ENCODE measurements at places on chromosomes 13 and 19.

- DNase-seq, result no peak
These were observed 82.7 kb downstream of the SLC10A2 start for GRCh38 chr13:102983496-102983895.

DNA sequence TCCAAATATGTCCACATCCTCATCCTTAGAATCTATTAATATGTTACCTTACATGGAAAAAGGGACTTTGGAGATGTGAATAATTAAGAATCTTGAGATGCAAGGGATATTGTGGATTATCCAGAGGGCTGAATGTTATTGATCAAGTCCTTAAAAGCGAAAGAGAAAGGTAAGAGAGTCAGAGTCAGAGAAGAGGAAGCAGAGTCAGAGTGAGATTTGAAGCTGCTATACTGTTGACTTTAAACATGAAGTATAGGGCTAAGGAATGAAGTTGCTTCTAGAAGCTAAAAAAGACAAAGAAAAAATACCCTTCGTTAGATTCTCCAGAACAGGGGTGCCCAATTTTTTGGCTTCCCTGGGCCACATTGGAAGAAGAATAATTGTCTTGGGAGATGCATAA lies 627.2 kb upstream of the SLITRK6 start:
- no peak for DNase-seq

- no peak for DNase-seq
These were observed 7.3 kb downstream of the GPR183 start for GRCh38 chr13:99299920-99300341.

- DNase-seq, result no peak
These were observed 588.3 kb upstream of the SGCG start for GRCh38 chr13:22592515-22592914.

DNA sequence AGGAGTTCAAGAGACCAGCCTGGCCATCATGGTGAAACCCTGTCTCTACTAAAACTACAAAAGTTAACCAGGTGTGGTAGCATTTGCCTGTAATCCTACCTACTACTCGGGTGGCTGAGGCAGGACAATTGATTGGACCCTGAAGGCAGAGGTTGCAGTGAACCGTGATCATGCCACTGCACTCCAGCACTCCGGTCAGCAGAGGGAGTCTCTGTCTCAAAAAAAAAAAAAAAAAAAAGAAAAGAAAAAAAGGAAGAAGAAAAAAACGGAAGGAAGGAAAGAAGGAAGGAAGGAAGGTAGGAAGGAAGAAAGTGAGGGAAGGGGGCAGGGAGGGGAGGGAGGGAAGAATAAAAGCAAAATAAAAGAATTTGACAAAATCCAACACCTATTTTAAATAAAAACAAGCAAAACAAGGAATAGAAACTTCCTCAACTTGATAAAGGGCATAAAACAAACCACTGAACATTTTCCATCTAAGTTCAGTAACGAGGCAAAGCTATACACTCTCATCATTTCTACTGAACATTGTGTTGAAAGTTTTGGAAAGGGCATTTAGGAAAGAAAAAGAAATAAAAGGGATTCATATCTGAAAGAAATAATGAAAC lies 411.6 kb upstream of the SLITRK5 start:
- no peak for DNase-seq

DNA sequence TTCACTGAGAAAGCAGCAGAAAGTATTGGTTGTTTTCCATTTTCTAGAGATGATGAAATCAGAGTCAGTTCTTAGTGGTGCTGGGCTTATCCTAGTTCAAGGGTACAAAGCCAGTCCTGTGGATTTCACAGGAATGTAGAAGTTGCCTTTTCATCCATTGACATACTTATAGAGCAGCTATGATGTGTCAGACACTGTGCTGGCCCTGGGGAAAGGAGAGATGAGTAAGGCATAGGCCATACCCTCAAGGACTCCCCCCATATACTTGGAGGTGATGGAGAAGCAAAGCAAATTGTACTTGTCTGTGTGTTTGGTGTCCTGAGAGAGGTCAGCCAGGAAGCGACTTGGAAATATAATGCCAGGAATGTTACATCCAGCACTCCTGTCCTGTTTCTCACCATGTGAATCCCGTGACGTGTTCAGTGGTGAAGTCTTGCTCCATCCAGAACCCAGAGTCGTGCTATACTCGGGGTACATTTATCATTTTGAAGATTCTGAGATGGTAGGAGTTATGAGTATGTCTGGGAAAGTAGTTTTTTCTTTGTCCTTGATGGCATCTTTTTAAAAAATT lies 22.6 kb downstream of the ERCC5 start:
- no peak for DNase-seq

GRCh38 chr13:19181021-19181620 lies 503 bp downstream of the TUBA3C start:
- DNase-seq, result no peak

- no peak for DNase-seq
These were observed 154.9 kb upstream of the TRPC4 start for GRCh38 chr13:38024431-38024830.

GRCh38 chr13:95624020-95624419 lies 20.5 kb downstream of the DZIP1 start:
- DNase-seq, result no peak

DNA sequence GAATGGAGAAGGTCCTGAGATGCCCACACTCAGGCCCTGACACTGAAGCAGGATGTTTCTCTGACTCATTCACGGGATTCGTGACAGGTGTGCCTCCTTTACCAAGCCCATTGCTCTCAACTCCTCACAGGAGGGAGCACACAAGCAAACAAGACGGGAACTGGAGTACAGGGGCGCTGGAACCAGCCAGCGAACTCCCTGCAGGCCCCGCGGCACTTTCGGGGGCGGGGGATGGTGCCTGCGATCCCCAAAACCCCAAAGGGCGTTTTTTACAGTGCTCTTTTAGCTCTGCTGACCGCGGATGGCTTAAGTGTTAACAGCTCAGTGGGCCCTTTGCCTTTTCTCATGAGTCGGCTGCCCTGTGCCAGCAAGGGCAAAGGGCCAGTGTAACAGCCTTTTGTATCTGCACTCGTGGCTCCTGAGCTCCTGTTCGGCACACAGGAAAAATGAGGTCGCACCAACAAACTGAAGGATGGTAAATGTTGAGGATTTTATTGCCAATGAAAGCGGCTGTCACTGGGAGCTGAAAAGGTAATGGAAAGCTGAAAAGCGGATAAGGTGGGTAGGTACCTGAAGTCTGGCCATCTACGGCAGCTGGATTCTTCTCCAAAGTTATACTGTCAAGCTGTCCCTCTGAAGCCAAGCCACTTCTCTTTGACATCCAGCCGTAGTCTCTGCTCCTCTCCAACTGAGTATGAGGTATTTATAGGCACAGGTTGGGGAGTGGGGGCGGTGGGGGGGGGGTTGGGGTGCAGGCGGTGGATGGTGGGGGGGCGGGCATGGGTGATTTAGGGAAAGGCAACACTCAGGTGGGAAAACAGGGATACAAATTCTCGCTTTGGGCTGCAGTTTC lies 65.0 kb upstream of the TRPC4 start:
- no peak for DNase-seq

DNA sequence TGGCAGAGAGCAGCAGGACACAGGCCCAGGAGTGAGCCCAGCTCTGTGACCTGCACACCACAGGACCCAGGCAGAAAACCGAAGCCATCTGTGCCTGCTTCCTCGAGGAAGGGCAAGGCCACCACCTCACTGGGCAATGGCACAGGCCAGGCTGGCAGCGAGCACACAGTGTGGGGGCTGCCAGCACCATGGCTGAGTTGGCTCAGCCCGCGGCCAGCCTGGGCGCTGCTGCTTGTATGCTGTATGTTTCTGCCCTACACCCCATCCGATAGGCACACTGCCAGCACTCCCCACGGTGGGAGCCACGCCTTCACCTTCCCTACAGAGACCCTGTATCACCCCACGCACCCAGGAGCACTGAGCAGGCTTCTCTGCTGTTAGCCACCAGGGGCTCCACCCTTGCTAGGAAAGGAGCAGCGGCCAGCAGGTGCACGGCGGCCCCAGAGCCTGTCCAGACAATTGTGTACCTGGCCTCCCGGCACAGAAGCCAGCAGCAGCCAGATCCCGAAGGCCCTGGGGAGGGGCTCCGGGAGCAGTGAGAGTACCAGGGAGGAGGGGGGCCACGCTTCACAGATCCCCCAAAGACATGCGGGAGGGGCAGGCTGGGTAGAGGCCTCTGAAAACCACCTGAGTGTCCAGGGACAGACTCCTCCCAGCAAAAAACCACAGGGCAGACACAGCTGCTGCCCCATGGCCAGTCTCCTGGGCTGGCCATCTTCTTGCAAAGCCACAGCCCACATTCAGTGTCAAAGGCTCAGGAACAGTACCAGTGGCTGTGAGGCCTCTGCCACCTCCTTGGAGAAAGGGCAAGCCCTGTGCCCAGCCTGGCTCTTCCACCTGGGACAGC lies 56.1 kb downstream of the MLLT1 start:
- no peak for DNase-seq

- no peak for DNase-seq
These were observed 273.0 kb downstream of the SHISA2 start for GRCh38 chr13:25778808-25779305.

GRCh38 chr13:33583398-33583797 lies 234.6 kb upstream of the RFC3 start:
- DNase-seq, result no peak

- DNase-seq, result no peak
These were observed 1446.8 kb downstream of the UQCRFS1 start for GRCh38 chr19:27765912-27766725.

GRCh38 chr19:14475251-14476073 lies at the start of gene PTGER1:
PTGER1 (minus strand) TSS chr19:14475354; CDS start chr19:14474320, 1,034 bp downstream.
- no peak for DNase-seq

DNA sequence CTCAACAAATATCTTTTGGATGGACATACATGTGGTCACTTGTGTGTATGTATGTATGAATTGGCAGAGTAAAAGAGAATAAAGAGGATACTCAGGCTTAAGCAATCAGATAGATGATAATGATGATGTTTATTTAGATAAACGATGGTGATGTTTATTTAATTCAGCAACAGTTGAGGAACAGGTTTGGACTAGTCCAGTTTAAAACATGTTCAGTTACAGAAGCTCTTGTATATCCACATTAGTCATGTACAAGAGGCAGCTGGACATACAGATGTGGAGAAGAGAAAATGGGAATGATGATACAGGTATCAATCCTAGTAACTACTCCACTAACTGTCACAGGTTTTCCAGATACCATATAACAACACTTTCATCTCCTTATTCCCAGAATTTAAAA lies 232.1 kb downstream of the DIAPH3 start:
- DNase-seq, result no peak

DNA sequence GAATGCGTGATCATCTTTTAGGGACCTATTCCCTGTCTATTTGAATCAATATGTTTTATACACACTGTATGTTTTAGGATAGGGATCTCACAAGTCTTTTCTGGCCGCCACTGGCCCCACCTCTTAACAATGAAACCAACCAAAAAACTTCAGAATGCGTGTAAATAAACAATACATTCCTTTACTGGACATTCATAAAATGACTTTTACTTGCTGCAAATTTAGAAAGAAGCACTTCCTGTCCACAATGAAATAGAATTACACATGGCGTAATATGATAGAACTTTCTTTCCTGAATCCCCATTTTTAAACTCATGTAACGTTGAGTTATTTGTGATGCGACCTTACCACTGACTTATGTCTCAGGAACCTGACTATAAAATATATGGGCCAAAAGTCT lies 233.6 kb downstream of the SLITRK6 start:
- DNase-seq, result no peak

- no peak for DNase-seq
These were observed 6.0 kb upstream of the ELAVL3 start for GRCh38 chr19:11486661-11487503.

GRCh38 chr19:10749435-10750384 lies 31.8 kb downstream of the DNM2 start:
- DNase-seq, result no peak

DNA sequence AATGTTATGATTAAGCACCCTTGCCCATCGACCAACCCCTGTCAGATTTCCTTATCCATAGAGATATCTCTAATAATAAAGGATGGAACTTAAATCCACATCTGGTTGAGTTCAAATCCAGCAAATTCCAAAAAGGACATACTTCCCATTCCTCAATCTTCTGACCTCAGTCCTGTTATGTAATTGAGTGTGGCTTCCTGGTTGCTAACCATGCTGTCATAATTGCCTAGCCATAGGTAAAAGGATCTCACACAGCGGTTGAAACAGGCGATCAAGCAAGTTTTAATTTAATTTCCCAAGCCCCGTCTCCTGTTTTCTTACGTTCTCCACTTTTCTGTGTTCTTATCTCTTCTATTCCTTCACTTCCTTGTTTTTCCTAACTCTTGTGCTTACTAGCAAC lies 550.3 kb downstream of the GPC6 start:
- no peak for DNase-seq

GRCh38 chr13:85864963-85865530 lies 65.8 kb upstream of the SLITRK6 start:
- no peak for DNase-seq

DNA sequence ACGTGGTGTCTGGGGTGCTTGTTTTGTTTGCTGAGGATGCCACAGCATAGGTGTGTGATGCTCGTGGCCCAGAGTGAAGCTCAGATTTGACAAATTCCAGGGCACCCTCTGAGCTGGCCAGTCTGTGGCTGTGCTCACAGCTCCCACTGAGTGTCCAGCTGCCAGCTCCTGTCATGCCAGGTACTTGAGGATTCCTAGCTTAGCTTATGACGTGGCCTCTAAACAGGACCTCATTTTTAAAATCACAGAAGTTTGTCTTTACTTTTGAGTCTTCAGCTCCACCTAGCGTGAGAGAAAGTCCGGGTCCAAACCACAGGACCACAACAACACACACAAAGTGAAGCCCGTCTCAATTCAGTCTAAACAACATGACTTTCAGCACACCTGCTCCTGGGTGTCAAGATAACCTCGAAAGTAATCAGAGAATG lies 117.3 kb downstream of the RAB20 start:
- DNase-seq, result no peak

Data from stimulated activated CD4-positive, alpha-beta T cell treated with anti-CD3 and anti-CD28 coated beads, TNF-alpha, amount 100 ng/mL, for 1 hour (primary cell).